ENCODE measurements at places on chromosomes 4 and X.

GRCh38 chr4:6908432-6909112, 1.1 kb upstream of the TBC1D14 start:
- H3K27me3 ChIP-seq = peaks cover 9% of the 10 kb centered on the region
- no peaks in the 10 kb centered on the region for H3K36me3 ChIP-seq
- peak overlapping the region; percentile 92 for H3K4me3 ChIP-seq
- H3K4me1 ChIP-seq = peaks cover 25% of the 10 kb centered on the region

GRCh38 chrX:53082773-53083616, 828 bp downstream of the TSPYL2 start:
- H3K27ac ChIP-seq = peak overlapping the region; percentile 77
- peaks cover 24% of the 10 kb centered on the region for H3K4me1 ChIP-seq
- peak overlapping the region; percentile 91 for H3K4me3 ChIP-seq
- H3K27me3 ChIP-seq = peaks cover 6% of the 10 kb centered on the region
- peaks cover 17% of the 10 kb centered on the region for H3K36me3 ChIP-seq

DNA sequence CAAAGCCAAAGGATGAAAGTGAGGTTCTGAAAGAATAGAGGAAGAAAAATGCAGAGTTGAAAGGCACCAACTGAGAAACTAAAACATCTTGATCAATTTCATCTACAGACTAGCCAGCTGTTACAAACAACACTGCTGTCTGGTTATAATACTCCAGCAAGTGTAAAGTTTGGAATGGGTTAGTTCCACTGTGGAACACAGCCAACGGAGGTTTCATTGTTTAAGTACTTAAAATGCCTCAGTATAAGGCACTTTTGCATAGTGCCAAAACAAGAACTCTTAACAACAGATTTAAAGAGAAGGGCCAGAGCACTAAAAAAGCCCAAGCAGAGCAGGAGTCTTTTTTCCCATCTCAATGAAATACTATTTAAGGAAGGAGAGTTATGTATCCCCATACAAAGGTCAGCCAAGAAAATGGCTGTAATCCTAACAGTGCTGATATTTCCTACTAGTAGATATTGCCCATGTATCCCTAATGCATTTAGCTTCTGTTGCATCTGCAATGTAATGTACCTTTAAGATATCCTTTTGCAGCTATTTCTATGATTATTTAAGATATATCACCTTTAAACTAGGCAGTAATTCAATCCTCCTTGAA, 16.5 kb downstream of the ACSL4 start:
- H3K4me3 ChIP-seq = no peak overlapping the region
- H3K27me3 ChIP-seq = no peaks in the 10 kb centered on the region
- no peak for DNase-seq
- H3K4me1 ChIP-seq = peaks cover 12% of the 10 kb centered on the region

GRCh38 chrX:119235051-119235511, 1.0 kb upstream of the PGRMC1 start:
- peaks cover 17% of the 10 kb centered on the region for H3K4me1 ChIP-seq
- H3K27ac ChIP-seq = peak overlapping the region; percentile 97
- H3K4me3 ChIP-seq = peak overlapping the region; percentile 93
- no peak for DNase-seq
- H3K27me3 ChIP-seq = peaks cover 7% of the 10 kb centered on the region

DNA sequence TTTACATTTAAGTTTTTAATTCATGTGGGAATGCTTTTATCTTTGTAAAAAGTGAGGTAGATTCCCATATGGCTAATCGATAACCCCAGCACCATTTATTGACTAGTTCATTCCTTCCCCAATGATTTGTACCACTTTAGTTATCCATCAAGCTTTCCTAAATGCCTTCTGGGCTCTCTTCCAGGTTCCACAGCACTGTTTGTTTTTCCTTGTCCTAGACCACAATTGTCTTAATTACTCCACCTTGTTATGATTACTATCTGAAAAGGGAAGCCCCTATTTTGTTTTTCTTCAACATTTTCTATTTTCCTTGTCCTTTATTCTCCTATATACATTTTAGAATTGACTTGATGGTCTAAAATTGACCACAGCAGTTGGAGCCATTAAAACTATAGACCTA, 48.5 kb upstream of the GPRIN3 start:
- no peak overlapping the region for H3K4me3 ChIP-seq
- peaks cover 15% of the 10 kb centered on the region for H3K4me1 ChIP-seq
- no peak for DNase-seq
- no peaks in the 10 kb centered on the region for H3K27me3 ChIP-seq

DNA sequence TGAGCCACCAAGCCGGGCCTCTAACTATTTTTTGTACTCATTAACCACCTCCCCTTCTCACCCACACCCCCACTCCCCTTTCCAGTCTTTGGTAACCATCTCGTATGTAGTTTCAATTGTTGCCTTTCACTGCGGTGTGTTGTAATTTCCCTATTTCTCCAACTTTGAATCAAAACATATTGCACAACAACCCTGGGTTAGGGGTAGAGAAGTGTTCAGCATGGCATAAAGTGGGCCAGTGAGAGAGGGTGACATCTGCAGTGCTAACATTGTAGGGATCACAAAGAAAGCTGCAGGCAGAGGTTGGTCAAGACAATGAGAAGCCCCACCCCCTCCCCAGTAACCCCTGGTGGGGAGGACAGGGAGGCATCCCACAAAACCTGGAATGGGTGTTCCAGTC, 92.7 kb downstream of the SPATA18 start:
- no peaks in the 10 kb centered on the region for H3K36me3 ChIP-seq
- no peak overlapping the region for H3K27ac ChIP-seq
- DNase-seq = no peak
- H3K4me3 ChIP-seq = no peak overlapping the region

- no peaks in the 10 kb centered on the region for H3K4me1 ChIP-seq
- no peaks in the 10 kb centered on the region for H3K36me3 ChIP-seq
- H3K27me3 ChIP-seq = no peaks in the 10 kb centered on the region
- no peak for DNase-seq
- no peak overlapping the region for H3K4me3 ChIP-seq
These were observed 1814.9 kb downstream of the STIM2 start for GRCh38 chr4:28675582-28675981.

- H3K36me3 ChIP-seq = no peaks in the 10 kb centered on the region
- H3K27me3 ChIP-seq = no peaks in the 10 kb centered on the region
- no peak overlapping the region for H3K27ac ChIP-seq
- DNase-seq = peak; percentile 44
- no peaks in the 10 kb centered on the region for H3K4me1 ChIP-seq
These were observed 1.4 kb downstream of the SLC16A2 start for GRCh38 chrX:74422576-74423288.

GRCh38 chrX:36581030-36581429, 427.1 kb upstream of the FAM47C start:
- DNase-seq = no peak
- no peak overlapping the region for H3K4me3 ChIP-seq
- H3K4me1 ChIP-seq = no peaks in the 10 kb centered on the region
- H3K36me3 ChIP-seq = no peaks in the 10 kb centered on the region
- H3K27ac ChIP-seq = no peak overlapping the region

GRCh38 chrX:153537526-153538295, 20.3 kb downstream of the ATP2B3 start:
- no peaks in the 10 kb centered on the region for H3K4me1 ChIP-seq
- no peak overlapping the region for H3K27ac ChIP-seq
- no peak for DNase-seq
- peaks cover 8% of the 10 kb centered on the region for H3K27me3 ChIP-seq
- H3K36me3 ChIP-seq = no peaks in the 10 kb centered on the region

GRCh38 chr4:110197529-110198042, 829 bp downstream of the ELOVL6 start:
- H3K4me3 ChIP-seq = peak overlapping the region; percentile 99
- DNase-seq = peak; percentile 43
- H3K4me1 ChIP-seq = peaks cover 23% of the 10 kb centered on the region
- peaks cover 4% of the 10 kb centered on the region for H3K36me3 ChIP-seq
- peaks cover 13% of the 10 kb centered on the region for H3K27me3 ChIP-seq
- H3K27ac ChIP-seq = peak overlapping the region; percentile 84

GRCh38 chr4:138774940-138775339, 240.6 kb upstream of the NOCT start:
- no peak for DNase-seq
- H3K4me1 ChIP-seq = peaks cover 17% of the 10 kb centered on the region
- peak overlapping the region; percentile 48 for H3K27ac ChIP-seq
- H3K27me3 ChIP-seq = no peaks in the 10 kb centered on the region
- H3K4me3 ChIP-seq = no peak overlapping the region

GRCh38 chrX:56813318-56813837, 84.3 kb downstream of the NBDY start:
- peaks cover 3% of the 10 kb centered on the region for H3K36me3 ChIP-seq
- H3K27ac ChIP-seq = peak overlapping the region; percentile 83
- no peak for DNase-seq
- H3K4me3 ChIP-seq = peak overlapping the region; percentile 63
- H3K4me1 ChIP-seq = peaks cover 14% of the 10 kb centered on the region

DNA sequence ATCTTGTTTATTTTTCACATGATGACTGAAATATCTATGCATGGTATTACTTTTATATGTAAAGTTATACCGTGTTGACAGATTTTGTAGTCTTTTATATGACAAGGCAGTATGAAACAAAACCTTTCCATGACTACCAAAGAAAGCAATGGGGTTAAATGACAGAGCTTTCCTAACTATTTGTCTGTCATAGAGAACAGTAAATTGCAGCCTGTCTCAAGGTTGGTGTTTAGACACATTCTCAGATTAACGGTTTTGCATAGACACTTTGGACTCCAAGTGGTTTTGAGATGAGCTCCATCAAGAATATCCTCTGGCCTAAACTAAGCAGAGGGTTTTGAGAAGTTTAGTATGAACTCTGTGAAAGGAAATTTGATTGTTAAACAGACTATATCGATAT, 180.7 kb upstream of the TENM3 start:
- H3K4me3 ChIP-seq = no peak overlapping the region
- no peak for DNase-seq
- peaks cover 2% of the 10 kb centered on the region for H3K27me3 ChIP-seq

GRCh38 chr4:101512416-101512815, 165.1 kb upstream of the PPP3CA start:
- no peak overlapping the region for H3K27ac ChIP-seq
- no peak overlapping the region for H3K4me3 ChIP-seq
- H3K36me3 ChIP-seq = no peaks in the 10 kb centered on the region
- no peaks in the 10 kb centered on the region for H3K4me1 ChIP-seq
- no peaks in the 10 kb centered on the region for H3K27me3 ChIP-seq

- H3K27ac ChIP-seq = no peak overlapping the region
- no peaks in the 10 kb centered on the region for H3K36me3 ChIP-seq
- DNase-seq = no peak
- no peak overlapping the region for H3K4me3 ChIP-seq
- peaks cover 6% of the 10 kb centered on the region for H3K27me3 ChIP-seq
These were observed 38.0 kb upstream of the GATB start for GRCh38 chr4:151798678-151799416.

DNA sequence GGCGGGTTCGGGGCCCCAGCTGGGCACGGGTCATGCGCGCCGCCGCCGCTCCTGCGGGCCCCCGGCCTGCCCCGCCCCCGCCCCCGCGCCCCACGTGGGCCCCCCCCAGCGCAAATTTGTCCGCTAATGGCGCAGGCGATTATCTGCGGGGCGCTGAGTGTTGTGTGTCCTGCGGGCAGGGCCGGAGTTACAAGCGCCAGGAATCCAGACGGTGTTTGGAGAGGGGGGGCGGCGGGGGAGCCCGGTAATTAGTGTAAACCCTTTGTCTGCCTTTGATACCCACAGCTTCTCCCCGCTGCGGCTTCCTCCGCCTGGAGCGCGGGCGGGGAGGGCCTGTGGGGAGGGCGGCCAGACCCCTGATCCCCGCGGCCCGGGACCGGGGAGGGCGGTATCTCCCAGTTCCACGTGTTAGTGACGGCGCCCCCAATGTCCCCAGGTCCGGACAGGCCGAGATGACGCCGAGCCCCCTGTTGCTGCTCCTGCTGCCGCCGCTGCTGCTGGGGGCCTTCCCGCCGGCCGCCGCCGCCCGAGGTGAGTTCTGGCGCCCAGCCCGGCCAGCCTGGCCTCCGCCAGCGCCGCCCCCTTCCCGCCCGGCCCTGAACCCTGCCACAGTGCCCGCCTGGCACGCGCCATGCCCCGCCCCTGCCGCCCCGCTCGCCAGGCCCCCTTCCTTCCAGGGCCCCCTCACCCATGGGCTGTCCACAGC, 761 bp downstream of the FGFRL1 start:
- no peaks in the 10 kb centered on the region for H3K4me1 ChIP-seq
- no peak overlapping the region for H3K27ac ChIP-seq
- no peak for DNase-seq
- peaks cover 22% of the 10 kb centered on the region for H3K27me3 ChIP-seq

All from endothelial cell (in vitro differentiated cells).